Body of pancreas (tissue), 4 donors: ENCODE measurements at places on chromosomes 4 and X.

- H3K27ac ChIP-seq, result peak overlapping the region; percentile 26
- no peaks in the 10 kb centered on the region for H3K36me3 ChIP-seq
- H3K4me3 ChIP-seq, result no peak overlapping the region
- peaks cover 27% of the 10 kb centered on the region for H3K4me1 ChIP-seq
- no peaks in the 10 kb centered on the region for H3K27me3 ChIP-seq
- peak; percentile 12 for DNase-seq
Observed at GRCh38 chr4:85457752-85458467, 17.0 kb upstream of the ARHGAP24 start.

DNA sequence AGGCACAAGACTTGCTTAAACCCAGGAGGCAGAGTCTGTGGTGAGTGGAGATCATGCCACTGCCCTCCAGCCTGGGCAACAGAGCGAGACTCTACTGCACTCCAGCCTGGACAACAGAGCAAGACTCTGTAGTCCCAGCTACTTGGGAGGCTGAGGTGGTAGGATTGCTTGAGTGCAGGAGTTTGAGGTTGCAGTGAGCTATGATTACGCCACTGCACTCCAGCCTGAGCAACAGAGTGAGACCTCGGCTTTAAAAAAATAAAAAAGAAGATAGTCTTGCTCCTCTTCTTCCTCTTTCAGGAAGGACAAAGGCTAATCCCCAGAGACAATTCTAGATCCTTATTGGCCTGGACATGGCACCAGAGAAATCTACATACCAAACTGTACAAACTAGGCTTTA is 5.7 kb upstream of the PPEF2 start:
- DNase-seq, result no peak
- H3K4me3 ChIP-seq, result no peak overlapping the region
- H3K36me3 ChIP-seq, result no peaks in the 10 kb centered on the region

- no peak for DNase-seq
- H3K36me3 ChIP-seq, result no peaks in the 10 kb centered on the region
- no peaks in the 10 kb centered on the region for H3K4me1 ChIP-seq
- H3K27me3 ChIP-seq, result no peaks in the 10 kb centered on the region
Observed at GRCh38 chr4:165667969-165668368, 205.1 kb upstream of the TLL1 start.

- H3K27me3 ChIP-seq, result no peaks in the 10 kb centered on the region
- peak; percentile 78 for DNase-seq
- H3K27ac ChIP-seq, result no peak overlapping the region
- no peak overlapping the region for H3K4me3 ChIP-seq
- H3K36me3 ChIP-seq, result no peaks in the 10 kb centered on the region
Observed at GRCh38 chr4:87092389-87093141, 127.9 kb downstream of the KLHL8 start.

DNA sequence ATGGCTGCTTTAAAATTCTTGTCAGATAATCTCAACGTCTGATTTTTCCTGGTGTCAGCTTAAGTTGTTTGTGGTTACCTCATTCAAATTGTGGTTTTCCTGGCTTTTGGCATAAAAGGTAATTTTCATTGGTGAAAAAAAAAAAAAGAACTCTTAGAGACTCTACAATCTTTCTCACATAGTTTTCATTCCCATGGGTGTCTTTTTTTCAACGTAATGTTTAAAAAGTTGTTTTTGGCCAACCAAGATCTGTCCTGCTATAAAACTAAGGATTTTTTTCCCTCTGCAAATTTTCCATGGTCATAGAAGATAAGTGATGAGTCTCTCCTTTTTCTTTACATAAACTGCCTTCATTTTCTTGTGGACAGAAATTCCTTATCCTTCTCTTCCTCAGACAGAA is 28.9 kb upstream of the RPS6KA6 start:
- H3K4me1 ChIP-seq, result no peaks in the 10 kb centered on the region
- H3K27ac ChIP-seq, result no peak overlapping the region
- H3K4me3 ChIP-seq, result no peak overlapping the region
- DNase-seq, result no peak
- no peaks in the 10 kb centered on the region for H3K27me3 ChIP-seq

GRCh38 chr4:160956875-160957274 is 1206.9 kb downstream of the FSTL5 start:
- no peak overlapping the region for H3K27ac ChIP-seq
- H3K27me3 ChIP-seq, result no peaks in the 10 kb centered on the region
- no peak overlapping the region for H3K4me3 ChIP-seq
- H3K36me3 ChIP-seq, result no peaks in the 10 kb centered on the region
- DNase-seq, result no peak
- H3K4me1 ChIP-seq, result no peaks in the 10 kb centered on the region

DNA sequence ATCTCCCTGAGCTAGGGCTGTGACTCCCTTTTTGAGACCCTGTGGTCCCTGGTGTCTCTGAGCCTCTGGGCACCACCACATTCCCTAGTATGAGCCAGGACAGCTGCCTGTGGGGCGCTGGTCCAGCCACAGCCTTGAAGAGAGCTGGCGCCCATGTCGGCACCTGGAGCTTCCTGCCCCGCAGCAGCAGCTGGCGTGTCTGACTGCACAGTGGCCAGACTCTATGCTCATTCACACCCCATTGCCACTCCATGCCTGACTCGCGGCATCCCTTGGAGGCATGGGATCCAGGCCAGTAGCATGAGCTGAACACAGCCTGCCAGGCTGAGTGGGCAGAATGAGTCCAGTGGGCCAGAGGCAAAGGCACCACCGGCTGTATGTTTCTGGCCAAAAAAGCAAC is 8.3 kb upstream of the SPP1 start:
- no peak overlapping the region for H3K4me3 ChIP-seq
- H3K36me3 ChIP-seq, result no peaks in the 10 kb centered on the region
- no peak overlapping the region for H3K27ac ChIP-seq
- no peaks in the 10 kb centered on the region for H3K4me1 ChIP-seq

DNA sequence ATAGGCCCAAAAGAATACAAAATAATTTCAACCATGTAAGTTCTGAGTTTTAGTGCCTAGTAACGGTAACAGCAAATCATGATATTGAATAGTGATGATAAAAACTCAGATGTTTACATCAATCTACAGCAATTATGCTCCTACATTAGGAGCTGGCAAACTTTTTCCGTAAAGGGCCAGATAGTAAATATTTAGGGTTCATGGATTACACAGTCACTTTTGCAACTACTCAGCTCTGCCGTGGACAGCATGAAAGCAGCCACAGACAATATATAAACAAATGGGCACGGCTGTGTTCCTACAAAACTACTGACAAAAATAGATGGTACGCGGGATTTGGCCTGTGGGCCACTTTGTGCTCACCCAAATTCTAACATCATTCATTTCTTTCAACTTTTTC is 167.8 kb upstream of the NAP1L5 start:
- no peaks in the 10 kb centered on the region for H3K36me3 ChIP-seq
- no peak overlapping the region for H3K4me3 ChIP-seq
- no peaks in the 10 kb centered on the region for H3K4me1 ChIP-seq
- H3K27me3 ChIP-seq, result no peaks in the 10 kb centered on the region
- H3K27ac ChIP-seq, result no peak overlapping the region

DNA sequence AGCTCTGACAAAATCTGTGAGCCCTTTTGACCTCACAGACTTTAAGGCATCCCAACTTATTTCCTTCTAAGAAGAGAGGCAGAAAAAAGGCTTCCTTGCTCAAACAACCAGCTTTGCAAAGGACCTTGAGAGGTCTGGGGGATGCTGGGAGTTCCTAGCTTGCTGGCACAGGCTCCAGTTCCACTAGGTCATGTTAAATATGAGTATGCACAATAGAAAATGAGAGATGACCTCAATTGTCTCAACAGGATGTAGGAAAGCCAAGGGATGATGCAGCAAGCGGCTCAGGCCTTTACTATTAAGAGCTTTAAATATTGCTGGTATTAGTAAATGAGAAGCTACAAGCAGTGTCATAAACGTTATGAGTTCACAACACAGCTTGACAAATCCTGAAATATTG is 13.3 kb upstream of the ZNF827 start:
- no peak overlapping the region for H3K4me3 ChIP-seq
- no peaks in the 10 kb centered on the region for H3K36me3 ChIP-seq
- H3K4me1 ChIP-seq, result no peaks in the 10 kb centered on the region
- no peak for DNase-seq

DNA sequence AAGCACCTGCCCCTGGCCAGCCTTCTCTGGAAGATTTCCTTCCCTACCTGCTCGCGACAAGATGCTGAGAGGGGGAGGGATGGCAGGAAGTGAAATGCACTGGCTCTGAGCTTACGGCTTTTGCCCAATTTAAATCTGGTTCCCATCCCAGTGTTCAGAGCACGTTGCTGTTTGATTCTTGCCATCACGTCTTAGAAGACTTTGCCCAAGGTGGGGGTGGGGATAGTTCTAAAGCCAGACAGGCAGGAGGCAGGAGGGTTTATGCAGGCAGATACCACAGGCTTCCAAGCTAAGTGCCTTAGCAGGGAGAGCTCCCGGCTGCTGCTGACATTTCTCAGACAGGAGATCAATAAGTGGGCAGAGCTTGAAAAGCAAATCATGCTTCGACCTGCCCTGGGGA is 393.9 kb downstream of the MID1IP1 start:
- H3K27ac ChIP-seq, result no peak overlapping the region
- H3K27me3 ChIP-seq, result no peaks in the 10 kb centered on the region
- peaks cover 13% of the 10 kb centered on the region for H3K4me1 ChIP-seq
- H3K4me3 ChIP-seq, result no peak overlapping the region

DNA sequence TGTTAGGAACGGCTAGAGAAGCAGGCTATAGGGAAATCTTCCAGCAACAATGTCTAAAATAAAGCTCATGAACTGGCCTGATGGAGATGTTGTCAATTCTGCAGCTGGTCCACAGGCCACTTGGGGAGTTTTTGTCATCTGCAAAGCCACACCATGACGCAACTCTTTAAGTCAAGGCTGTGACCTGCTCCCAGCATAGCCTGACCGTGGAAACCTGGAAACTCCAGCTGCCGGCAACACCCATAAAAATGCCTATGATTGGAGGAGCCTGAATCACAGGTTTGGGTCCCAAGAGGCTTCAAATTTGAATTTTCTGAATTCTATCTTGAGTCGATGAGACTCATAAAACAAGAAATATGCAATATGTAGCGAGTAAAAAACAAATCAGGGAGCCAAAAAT is 969.2 kb upstream of the PRKX start:
- H3K4me3 ChIP-seq, result no peak overlapping the region
- no peak overlapping the region for H3K27ac ChIP-seq
- no peaks in the 10 kb centered on the region for H3K36me3 ChIP-seq
- no peaks in the 10 kb centered on the region for H3K4me1 ChIP-seq
- H3K27me3 ChIP-seq, result no peaks in the 10 kb centered on the region

GRCh38 chr4:37749398-37749988 is 63.3 kb upstream of the RELL1 start:
- no peaks in the 10 kb centered on the region for H3K27me3 ChIP-seq
- no peaks in the 10 kb centered on the region for H3K36me3 ChIP-seq
- no peaks in the 10 kb centered on the region for H3K4me1 ChIP-seq
- no peak overlapping the region for H3K4me3 ChIP-seq
- DNase-seq, result no peak
- no peak overlapping the region for H3K27ac ChIP-seq

- no peaks in the 10 kb centered on the region for H3K27me3 ChIP-seq
Observed at GRCh38 chrX:69555481-69556041, 51.4 kb downstream of the NALF2 start.

DNA sequence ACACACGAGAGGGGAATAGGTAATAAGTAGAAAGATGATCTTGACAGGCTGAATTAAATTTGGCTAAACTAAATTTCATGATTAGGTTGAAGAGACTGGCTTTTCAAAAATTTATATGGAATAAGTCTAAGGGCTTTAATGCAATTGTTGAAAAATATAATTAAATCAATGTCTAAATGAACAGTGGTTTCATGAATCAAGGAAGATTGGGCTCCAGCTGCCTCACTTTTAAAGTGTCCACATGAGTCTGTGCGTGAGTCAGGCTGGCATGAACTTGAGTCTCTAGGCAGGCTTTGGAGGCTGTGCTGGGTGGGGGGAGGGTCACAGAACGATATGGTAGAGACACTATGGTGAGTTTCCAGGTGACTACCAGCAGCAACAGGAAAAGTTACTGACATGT is 111.9 kb downstream of the SORBS2 start:
- peak overlapping the region; percentile 21 for H3K27ac ChIP-seq
- no peak overlapping the region for H3K4me3 ChIP-seq
- peaks cover 38% of the 10 kb centered on the region for H3K4me1 ChIP-seq
- H3K27me3 ChIP-seq, result no peaks in the 10 kb centered on the region
- peak; percentile 48 for DNase-seq
- H3K36me3 ChIP-seq, result no peaks in the 10 kb centered on the region

- H3K4me1 ChIP-seq, result no peaks in the 10 kb centered on the region
- H3K27me3 ChIP-seq, result no peaks in the 10 kb centered on the region
- DNase-seq, result no peak
- no peak overlapping the region for H3K27ac ChIP-seq
Observed at GRCh38 chrX:15204130-15204751, 65.6 kb downstream of the ASB9 start.

DNA sequence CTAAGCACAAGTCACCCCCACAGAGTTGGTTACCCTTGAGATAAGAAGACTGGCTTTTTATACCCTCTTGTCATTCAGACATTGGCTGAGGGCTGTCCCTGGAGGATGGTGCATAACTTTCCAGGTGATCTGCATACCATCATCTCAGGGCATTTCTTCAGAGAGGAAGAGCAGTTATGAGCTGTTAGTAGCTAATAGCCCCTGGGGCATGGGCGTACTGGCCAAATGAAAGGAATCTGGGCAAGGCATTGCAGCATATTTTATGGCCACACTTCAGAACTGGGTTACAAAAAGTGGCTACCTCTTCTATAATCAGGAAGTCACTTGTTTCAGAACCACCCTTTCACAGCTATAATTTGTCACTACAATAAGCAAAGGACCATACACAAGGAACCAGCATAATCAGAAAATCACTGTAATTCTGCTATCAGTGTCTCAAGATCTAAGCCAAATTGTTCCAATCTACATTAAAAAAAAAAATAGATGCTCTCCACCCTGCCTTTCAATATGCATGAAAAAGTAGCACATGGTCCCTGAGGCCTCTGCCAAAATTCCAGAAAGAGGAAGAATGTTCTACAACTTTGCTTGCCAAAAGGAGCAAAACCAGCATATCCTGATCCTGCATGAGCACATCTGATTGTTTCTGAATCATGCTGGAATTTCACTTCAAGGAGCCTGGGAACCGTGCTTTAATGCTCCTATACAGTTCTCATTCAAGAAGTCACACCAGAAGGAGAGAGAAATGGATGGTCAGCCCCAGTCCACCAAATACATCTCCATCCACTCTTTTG is 92.0 kb downstream of the TMEM144 start:
- H3K36me3 ChIP-seq, result no peaks in the 10 kb centered on the region
- H3K27ac ChIP-seq, result no peak overlapping the region
- peaks cover 21% of the 10 kb centered on the region for H3K4me1 ChIP-seq
- no peaks in the 10 kb centered on the region for H3K27me3 ChIP-seq
- no peak for DNase-seq
